ENCODE measurements at places on chromosomes 1 and 21. TPM values are rescaled to one million over a fixed set of nuclear protein-coding genes. Genes with fewer than 3 reads are reported as not detected.

- no peak for DNase-seq
Measured at GRCh38 chr1:74498901-74499300, 13.5 kb downstream of the LRRC53 start.

GRCh38 chr1:47682786-47683350, 245.0 kb downstream of the FOXD2 start:
- no peak for DNase-seq

Gene RGS1
- 0.16 TPM for total RNA-seq

Gene TLCD4
- 24.6 TPM for total RNA-seq

- DNase-seq: no peak
Measured at GRCh38 chr1:175783126-175783722, 39.8 kb upstream of the TNR start.

- DNase-seq: no peak
Measured at GRCh38 chr1:32759521-32759981, 57.0 kb upstream of the SYNC start.

Gene PRDM2
- total RNA-seq: 4.5 TPM

DNA sequence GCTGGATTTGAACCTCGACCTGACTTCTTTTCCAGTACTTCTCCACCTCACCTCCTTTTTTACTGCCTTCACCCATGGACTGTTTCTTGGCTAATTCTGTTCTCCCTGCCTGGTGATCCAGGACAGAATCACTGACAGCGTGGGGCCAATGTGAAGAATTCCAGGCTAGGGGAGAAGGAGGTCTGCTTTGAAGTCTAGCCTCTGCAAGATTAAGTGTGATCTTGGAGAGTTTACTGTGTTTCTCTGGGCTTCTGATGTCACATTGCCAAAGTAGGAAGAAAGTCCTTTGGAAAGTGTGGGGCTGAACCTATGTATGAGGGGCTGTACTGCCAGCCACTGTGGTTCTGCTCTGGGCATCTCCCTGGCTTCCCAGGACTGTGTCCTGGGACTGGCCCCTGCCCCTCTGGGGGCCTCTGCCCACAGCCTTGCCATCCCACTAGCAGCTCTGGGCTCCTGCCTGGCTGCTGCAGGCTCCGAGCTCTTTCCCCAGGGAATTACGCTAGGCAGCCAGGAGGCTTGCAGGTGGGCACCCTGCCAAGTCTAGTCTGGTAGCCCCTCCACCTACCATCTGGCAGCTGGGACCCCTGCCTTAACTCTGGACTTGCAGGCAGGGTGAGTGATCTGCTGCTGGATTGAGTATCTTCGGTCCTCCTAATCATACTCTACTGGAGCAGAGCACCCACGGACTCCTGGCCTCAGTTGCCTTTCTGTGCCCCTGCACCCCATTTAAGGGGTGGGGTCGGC, 52.2 kb downstream of the YARS1 start:
- no peak for DNase-seq

DNA sequence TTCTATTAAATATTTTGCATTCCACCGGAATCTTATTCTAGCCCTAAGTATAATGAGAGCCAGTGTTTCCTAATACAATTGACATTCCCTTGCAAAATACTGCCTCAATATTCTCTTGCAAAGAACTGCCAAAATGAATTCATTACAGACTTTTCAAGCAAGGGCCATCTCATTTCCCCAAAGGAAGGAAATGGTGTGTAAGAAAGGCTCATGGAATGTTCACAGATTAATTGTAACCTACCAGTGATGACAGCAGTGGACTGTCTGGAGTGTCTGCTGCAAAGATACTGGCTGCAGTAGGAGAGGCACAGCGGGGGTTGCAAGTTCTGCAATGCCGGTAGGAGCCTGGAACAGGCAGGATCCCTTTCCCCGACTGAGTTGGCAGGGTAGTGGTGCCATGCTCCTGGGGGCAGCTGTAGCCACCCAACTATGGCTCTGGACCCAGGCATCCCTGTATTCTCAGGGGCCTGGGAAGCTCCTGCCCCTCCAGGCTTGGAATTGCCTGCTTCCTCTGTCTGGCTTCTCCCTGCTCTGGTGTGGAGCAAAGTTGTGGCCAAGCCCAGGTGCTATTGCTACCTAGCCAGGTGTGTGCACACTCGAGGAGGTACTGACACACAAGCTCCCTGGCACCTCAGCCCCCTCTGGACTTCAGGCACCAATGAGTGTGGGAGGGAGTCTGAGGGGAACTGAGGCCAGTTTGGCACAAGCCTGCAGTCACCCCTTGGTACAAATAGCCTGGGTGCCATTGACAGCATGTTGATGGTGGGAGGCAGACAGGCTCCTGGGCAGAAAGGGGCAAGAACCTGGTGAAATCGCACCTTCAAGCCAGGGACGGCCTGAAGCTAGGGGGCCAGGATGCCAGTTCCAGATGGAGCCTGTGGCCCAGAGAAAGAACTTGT, 1371.0 kb downstream of the KCNT2 start:
- DNase-seq: no peak

GRCh38 chr1:16430606-16431005, 6.6 kb downstream of the SPATA21 start:
- DNase-seq: peak; percentile 53

DNA sequence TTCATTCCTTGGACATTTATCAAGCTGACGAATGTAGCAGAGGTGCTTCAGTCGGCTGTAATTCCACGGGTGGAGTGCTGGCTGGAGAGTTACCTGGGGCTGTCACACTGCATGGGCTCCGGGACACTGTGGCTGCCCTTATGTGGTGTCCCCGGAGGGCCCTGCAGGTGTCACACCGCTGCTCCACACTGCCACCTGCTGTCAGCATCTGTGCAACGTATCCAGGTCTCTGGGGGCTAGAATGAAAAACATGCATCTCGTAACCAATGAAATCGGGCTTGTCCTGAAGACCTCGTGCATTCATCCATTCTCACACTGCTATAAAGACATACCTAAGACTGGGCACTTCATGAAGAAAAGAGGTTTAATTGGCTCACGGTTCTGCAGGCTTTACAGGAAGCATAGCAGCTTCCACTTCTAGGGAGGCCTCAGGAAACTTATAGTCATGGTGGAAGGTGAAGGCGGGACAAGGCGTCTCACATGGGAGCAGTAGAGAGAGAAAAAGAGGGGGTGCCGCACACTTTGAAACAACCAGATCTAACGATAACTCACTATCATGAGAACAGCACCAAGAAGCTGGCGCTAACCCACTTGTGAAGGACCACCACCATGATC, 46.7 kb upstream of the PCBP3 start:
- peak; percentile 63 for DNase-seq

Gene C1orf94
- total RNA-seq: not detected

DNA sequence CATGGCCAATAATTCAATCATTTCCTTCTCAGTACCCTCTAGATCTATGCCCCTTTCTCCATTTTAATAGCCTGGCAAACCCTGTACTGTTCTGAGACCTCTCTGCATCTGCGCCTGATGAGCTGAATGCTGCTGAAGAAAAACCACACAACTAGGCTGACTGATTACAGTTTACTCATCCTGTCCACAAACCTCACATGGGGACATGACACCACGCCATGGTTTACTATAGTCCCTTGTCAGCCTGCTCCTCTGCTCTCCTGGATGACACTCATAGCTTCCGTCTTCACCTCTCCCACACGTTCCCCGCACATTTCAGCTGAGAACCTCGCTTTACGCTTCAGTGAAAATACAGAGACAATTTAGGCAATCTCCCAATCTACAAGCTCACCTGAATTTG, 59.7 kb downstream of the DESI2 start:
- no peak for DNase-seq

DNA sequence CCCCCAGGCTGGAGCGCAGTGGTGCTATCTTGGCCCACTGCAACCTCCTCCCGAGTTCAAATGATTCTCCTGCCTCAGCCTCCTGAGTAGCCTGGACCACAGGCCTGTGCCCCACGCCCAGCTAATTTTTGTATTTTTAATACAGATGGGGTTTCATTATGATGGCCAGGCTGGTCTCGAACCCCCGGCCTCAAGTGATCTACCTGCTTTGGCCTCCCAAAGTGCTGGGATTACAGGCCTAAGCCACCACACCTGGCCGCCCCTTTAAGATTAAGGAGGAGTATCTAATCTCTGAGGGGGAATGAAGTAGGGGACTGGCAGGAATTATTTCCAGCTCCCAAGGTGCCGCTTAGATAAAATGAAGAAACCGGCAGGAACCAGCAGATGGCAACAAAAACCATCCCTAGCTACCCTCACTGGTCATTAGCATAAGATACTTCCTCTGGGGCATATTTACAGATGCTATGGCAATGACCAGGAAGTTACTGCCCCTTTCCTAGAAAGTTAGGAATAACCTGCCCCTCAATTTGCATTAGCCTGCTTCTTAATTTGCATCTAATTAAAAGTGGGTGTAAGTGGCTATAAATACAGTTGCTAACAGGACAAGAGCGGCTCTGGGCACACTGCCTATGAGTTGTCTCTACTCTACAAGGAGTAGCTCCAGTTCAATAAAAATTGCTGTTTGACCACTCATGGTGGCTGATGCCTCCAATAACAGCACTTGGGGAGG, 7.1 kb upstream of the NSUN4 start:
- peak; percentile 74 for DNase-seq

Gene GREM2
- total RNA-seq: 0.08 TPM

Gene ELAPOR1
- not detected for total RNA-seq

GRCh38 chr21:15667010-15667409, 62.8 kb upstream of the USP25 start:
- DNase-seq: no peak

GRCh38 chr1:153540394-153541361, at the start of gene S100A5:
Gene S100A5 (minus strand): TSS chr1:153540934. CDS start chr1:153540191, 743 bp downstream.
- DNase-seq: no peak

Gene KIAA1614
- 0.08 TPM for total RNA-seq

Gene HPCAL4
- 1.3 TPM for total RNA-seq

DNA sequence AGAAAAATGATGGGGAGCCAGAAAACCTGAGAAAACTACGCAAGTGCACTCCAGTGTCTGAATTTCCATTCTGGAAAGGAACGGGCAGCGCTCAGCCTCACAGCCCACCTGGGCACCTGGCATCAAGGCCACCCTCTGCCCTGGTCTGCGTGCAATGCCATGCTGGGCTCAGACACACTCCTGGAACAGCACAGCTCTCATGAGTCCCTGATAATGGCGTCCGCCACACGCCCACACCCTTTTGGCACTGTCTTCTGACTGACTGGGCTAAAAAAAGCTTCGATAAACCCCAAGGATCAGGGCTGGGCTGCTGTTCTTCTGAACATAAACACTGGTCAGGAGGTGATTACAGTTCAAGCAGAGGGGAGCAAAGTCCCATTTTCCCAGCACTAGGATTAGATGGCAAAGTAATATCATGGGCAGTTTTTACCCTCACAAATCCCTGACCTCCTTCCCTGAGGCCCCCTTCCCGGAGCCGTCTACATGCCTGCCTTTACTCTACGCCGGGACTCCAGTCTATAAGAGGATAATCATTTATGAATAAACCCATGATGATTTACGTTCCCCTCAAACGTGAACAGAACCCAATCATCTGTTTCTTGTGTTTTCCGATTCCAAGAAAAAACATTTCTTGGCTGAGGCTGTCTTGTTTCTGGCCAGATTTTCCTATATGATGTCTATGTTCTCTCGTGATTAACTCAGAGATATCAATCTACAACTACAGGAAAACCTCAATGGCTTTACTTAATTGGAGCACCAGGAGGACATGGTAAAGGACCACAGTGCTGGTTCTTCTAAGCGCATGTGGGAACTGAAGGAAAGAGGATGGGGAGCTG, 22.6 kb downstream of the RCAN1 start:
- no peak for DNase-seq

DNA sequence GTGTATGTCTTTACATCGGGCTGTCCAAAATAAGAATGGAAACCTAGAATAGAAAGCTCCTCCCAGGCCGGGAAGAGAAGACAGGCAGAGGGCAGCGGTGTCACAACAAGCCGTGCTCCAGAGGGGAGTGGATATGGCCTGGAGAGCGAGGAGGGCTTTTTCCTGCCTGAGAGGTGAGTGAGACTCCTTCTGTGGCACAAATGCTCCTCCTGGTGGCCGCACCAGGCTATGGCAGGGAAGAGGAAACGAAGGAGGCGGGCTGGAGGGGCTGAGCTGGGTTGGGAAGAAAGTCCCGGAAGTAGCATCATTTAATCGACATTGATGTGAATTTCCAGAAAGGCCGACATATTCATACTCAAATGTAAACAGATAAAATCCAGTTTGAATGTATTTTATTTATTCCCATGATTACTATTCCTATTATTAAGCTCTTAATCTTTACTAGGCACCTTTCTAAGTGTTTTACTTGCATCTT, 54.7 kb downstream of the MEF2D start:
- DNase-seq: peak; percentile 92

GRCh38 chr1:172375211-172375631, 45.3 kb upstream of the C1orf105 start:
- peak; percentile 49 for DNase-seq

Gene BCAN
- 34.2 TPM for total RNA-seq

Gene E2F2
- total RNA-seq: 4.1 TPM

Gene OLFML2B
- total RNA-seq: 1.1 TPM

Gene SERPINC1
- not detected for total RNA-seq

DNA sequence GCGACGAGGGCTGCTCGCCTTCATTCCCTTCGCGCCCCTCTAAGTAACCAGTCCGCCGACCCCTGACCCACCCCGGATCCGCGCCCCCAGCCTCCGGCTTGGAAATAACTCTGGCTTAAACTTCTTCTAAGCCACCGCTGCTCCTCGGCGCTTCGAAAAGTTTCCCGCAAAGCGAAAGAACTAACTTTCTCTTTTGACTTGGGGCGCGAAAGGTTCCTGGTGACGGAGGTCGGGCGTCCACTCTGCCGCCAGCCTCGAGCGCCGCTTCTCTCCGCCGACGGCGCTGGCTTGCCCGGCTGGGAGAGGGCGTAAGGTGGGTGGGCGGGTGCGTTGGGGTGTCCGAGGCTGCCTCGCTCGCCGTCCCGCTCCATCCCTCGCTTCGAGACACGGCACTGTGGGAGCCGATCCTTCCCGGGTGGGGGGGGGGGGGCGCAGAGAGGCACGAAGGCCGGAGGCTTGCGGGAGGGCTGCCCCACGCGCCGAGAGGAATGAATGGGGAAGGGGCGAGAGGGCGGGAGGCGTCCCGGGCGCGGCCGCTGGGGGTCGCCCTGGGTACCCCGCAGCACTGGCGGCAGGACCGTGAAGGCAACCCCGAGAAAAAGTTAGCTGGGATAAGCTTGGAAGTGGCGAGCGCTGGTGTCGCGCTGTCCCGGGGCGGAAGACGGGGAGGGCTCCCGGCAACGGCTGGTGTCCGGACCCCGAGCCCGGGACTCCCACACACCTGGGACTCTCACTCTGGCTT, 569 bp downstream of the ATF3 start:
- DNase-seq: peak; percentile 37

DNA sequence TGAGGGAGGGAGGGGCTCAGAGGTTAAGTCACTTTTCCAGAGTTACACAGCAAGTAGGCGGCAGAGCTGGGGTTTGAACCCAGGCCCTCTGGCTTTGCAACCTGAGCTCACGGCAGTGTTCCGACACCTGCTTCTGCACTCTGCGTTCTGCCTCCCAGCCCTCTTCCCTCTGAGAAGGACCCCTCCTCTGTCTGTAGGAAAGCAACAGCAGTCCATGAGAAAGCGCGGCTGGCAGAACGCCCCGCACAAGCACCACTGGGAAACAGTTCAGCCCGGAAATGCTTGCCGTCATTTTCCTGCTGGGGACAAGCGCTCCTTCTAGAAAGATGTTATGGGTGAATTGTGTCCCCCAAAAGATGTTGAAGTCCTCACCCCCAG, 241.1 kb downstream of the NPHP4 start:
- no peak for DNase-seq

GRCh38 chr21:44370027-44370735, 16.8 kb downstream of the TRPM2 start:
- DNase-seq: peak; percentile 34

- DNase-seq: peak; percentile 28
Measured at GRCh38 chr1:234970731-234971476, 157.7 kb downstream of the TOMM20 start.

Data from SK-MEL-5 (cell line).